ENCODE measurements at places on chromosomes 7 and 10.

GRCh38 chr7:2663121-2663886, 24.7 kb upstream of the AMZ1 start:
- no peak for DNase-seq

DNA sequence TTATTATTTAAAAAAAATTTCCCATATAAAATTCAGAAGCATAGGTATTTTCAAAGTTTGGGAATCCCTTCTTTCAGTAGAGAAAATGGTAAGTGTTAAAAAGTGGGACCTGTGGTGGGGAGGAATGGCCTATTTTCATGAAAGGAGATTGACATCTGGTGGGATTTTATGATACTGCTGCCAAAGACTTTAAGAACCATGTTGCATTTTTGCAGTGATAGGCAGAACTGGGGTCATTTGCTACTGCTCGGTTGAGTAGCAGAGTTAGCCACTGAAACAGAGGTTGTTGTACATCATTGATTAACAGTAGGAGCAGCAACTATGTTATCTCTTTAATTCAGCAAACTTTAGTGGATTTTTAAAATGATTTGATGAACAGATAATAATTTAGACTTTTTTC, 4.4 kb downstream of the BICC1 start:
- no peak for DNase-seq

DNA sequence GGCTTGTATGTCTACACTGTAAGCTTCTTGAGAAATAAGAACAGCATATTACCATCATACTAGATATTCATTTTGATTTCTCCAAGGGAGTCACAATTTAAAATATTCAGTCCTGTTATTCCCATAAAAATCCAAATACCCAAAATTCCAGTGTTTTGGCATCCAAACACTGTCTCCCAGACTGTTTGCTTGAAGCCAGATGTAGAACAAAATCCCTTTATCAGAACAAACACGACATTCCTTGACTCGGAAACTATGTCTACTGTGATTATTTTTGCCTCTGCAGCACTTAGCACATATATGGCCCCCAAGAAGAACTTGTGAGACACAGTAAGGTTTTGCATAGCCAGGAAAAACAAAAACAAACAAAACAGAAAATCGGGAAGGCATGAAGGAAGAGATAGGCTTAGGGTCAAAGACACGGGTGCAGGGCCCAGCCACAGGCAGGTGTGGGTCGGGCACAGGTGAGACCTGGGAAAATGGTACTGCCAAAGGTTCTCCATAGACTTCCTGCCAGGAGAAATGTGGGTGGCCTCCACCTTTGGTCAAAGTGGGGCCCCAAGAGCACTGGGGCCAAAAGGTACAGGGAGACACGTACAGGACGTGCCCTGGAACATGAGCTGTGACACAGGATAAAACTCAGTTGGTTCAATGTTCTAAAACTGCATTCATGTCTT, 36.5 kb downstream of the CPXM2 start:
- no peak for DNase-seq

GRCh38 chr7:100247152-100247757, 27.5 kb downstream of the PVRIG start:
- DNase-seq, result peak; percentile 35

DNA sequence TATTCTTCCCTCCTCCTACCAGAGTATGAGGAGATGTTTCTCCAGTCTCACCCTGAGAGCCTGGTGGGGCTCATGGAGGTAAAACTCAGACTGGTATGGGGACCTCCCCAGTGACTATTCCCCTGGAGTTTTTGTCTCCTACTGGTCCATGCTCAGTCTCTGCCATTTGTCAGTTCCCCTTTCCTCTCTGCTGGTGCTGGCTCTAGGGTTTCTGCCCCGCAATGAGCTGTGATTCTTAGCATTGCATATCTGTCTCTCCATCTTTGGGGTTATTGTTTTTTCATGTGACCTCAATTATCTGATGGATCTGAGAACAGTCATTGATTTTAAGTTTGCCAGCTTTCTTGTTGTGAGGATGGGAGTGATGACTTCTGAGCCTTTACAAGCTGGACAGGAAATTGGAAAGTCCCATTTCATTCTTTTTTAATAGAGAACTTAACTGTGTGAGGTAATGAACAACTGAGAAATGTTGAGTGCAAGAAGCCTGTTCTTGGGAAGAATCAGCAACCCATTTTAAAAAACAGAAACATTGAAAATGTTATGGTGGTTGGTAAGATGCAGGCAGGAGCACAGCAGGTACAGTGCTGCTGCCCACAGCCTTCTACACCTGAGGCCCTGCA, 26.9 kb downstream of the NACAD start:
- no peak for DNase-seq

- no peak for DNase-seq
Measured at GRCh38 chr10:28291881-28292297, 11.0 kb downstream of the MPP7 start.

DNA sequence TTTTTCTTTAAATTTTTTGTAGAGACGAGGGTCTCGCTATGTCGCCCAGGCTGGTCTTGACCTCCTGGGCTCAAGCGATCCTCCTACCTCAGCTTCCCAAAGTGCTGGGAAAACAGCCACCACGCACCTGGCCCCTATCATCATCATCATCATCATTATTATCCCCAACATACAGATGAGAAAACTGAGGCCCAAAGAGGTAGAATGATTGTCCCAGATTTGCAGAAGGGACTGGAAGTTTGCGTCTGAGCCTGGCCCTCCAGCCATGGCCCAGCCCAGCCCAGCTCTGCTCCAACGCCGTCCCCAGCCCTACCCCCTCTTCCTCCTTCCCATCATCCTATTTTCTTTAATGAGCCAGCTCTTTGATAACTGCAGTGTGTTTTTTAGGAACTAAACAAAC, 34.9 kb downstream of the TMEM130 start:
- no peak for DNase-seq

- DNase-seq, result no peak
Measured at GRCh38 chr7:116929021-116929420, 24.3 kb upstream of the ST7 start.

Data from NCI-H187 (cell line).